ENCODE measurements at places on chromosomes 16 and 17.

- no peak for DNase-seq
Observed at GRCh38 chr16:23700509-23700908, 12.5 kb downstream of the ERN2 start.

DNA sequence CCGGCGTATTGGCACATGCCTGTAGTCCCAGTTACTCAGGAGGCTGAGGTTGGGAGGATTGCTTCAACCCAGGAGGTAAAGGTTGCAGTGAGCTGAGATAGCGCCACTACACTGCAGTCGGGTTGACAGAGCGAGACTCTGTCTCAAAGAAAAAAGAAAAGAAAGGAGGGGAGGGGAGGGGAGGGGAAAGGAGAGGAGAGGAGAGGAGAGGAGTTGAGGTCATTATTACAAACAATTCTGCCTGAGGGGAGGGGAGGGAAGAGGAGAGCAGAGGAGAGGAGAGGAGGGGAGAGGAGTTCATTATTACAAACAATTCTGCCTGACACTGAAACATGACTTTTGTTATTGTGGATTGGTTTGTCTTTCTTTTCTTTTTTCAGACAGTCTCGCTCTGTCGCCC lies 19.8 kb upstream of the ABCA5 start:
- no peak for DNase-seq

DNA sequence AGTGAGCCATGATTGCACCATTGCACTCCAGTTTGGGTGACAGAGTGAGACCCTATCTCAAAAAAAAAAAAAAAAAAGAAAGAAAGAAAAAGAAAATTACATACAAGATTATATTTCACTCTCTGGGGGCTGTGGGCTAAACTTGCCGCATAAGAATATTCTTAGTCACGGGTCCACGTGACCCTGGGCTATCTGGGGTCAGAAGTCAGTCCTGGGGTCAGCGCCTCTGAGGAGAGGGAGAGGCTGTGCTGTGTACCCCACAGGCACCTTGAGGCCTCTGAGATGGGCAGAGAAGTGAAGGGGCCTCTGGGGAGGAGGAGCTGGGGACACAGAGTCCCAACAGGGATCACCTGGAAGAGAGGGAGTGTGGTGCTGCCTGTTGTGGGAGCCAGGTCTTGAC lies 5.8 kb upstream of the CD79B start:
- DNase-seq, result no peak

DNA sequence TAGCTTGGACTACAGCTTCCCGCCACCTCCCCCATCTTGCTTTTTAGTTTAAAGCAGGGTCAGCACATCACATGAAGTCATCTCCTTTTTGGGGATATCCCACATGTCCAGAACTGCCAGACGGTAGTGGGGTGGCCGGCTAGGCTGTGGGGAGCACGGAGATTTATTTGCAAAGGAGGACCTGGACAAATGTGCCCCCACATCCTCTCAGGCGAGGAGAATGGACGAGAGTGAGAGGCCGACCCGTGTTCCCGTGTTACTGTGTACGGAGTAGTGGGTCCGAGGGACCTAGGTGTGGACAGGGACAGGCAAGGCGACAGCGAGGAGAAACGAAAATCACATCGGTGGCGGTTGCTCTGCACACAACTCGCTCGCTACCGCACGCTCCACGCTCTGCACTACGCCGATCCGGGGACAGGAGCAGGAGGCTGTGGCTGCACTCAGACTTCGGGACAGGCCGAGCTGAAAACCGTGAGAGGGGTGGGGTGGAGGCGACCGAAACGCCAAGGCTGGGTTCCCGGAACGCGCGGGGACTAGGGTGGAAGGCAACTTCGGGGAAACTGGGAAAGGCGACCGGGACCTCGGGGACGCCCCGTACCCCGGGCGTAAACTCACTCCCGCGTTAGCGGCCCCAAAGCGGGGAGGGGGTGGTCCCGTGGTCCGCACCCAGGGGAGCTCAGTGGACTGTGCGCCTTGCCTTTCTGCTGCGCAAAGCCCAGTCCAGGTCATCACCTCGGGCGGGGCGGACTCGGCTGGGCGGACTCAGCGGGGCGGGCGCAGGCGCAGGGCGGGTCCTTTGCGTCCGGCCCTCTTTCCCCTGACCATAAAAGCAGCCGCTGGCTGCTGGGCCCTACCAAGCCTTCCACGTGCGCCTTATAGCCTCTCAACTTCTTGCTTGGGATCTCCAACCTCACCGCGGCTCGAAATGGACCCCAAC lies at the start of gene MT1A:
TSS of gene MT1A (plus strand) at position 853 of the 937 bp plus-strand sequence. CDS start at position 926, 73 bp downstream.
- DNase-seq, result no peak

GRCh38 chr16:19127205-19127604 lies 13.4 kb downstream of the ITPRIPL2 start:
- DNase-seq, result no peak

- no peak for DNase-seq
Observed at GRCh38 chr17:44014133-44014436, 678 bp downstream of the TMEM101 start.

DNA sequence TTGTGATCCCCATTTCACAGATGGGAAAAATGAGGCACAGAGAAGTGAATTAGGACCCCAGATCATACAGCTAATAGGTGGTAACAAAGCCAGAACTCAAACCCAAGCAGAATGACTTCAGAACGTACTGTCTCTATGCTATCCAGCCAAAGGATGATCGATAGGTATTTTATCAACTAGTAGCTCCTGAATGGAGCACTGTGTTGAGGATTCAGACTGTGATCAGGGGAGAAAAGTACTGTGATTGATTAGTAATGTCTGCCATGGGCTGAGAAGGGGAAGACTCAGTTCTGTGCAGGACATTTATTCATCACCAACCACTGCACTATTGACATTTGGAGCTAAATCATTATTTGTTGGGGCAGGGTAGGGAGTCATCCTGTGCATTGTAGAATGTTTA lies 38.7 kb downstream of the CACNG4 start:
- no peak for DNase-seq

GRCh38 chr17:40122999-40123810 lies 1.4 kb downstream of the MSL1 start:
- DNase-seq, result no peak

GRCh38 chr17:65670667-65671371 lies 109.4 kb upstream of the AXIN2 start:
- DNase-seq, result no peak

DNA sequence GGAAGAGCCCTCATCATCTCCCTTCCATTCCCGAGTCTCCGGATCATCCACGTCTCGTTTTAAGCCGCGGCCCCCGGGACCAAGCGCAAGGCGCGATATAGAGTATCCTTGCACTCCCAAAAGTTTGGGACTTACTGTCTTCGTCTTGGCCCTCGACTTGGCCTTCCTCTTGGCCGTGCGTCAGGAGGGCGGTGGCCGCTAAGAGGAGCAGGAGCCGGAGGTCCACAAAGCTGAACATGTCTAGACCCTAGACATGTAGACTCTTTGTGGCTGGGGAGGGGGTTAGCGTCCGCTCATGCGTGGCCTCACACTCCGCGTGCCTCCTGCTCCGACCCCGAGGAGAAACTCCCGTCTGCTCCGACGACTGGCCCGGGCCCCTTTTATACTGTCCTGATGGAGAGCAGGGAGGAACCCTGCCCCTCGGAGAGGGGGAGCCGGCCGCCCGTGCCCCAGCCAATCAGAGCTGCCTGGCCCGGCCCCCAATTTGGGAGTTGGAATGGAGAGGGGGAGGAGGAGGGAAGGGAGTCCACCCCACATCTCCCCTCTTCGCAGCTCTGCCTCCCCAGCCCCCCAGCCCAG lies at the start of gene COL1A1:
TSS of gene COL1A1 (minus strand) at position 356 of the 579 bp plus-strand sequence. CDS start at position 238, 118 bp downstream.
- DNase-seq, result no peak
